Right forelimb (tissue), 1 donor: ENCODE measurements at places on chromosomes 2 and 18.

- DNase-seq, result no peak
These were observed 12.9 kb downstream of the ARID5A start for GRCh38 chr2:96549466-96549785.

DNA sequence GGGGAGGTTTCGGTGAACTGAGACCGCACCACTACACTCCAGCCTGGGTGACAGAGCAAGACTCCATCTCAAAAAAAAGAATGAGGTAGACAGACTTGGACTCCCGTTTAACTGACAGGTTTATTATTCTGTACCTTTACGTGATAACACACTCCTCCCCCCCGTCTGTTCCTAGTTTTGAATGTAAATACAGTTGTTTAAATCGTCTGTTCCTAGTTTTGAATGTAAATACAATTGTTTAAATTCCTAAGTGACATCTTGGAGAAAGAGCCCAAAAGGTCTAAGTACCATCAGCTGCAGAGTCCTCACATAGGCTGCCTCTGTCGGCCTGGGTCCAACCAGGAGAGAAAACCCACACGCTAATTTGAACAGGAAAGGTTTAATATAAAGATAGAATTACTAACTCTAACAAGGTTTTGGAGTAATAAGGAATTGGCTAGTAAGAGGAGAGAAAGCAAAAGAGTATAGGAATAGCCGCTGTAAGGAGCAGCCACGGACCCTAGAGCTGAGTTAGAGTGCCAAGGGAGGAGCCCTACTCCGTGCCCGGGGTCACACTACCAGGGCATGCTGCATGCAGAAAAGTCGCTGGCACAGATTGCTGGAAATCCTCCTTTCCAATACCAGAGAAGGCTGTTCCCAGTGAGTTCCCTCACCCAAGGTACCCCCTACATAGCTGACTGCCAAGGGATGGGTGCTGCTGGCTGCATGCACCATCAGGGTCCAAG, 83.5 kb upstream of the RANBP2 start:
- DNase-seq, result no peak

GRCh38 chr2:47070155-47070919, 84.8 kb downstream of the STPG4 start:
- DNase-seq, result no peak

- no peak for DNase-seq
These were observed 9.0 kb upstream of the GAL3ST2 start for GRCh38 chr2:241767464-241768250.

DNA sequence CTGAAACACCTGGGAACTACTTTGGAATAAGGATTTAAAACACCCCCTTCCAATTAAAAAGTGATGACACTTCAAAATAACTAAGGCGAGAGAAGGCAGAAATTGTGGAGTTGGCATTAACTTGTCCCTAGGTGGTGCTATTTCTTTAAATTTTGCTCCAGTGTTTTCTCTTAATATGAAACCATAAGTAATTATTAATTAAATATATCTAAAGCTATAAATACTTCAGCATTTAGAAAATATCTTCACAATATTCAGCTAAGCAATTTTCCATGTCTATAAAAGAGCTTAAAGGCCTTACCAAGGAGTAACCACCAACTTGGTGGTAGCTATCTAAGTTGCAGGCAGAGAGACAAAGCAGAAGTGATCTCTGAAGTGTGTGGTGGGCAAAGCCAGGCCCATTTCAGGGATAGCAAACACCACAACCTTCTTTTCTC, 186.8 kb upstream of the PGAP1 start:
- DNase-seq, result no peak

GRCh38 chr2:213253162-213253561, 31.1 kb upstream of the SPAG16 start:
- DNase-seq, result no peak

- no peak for DNase-seq
These were observed 108.6 kb downstream of the C1D start for GRCh38 chr2:67954093-67954748.

DNA sequence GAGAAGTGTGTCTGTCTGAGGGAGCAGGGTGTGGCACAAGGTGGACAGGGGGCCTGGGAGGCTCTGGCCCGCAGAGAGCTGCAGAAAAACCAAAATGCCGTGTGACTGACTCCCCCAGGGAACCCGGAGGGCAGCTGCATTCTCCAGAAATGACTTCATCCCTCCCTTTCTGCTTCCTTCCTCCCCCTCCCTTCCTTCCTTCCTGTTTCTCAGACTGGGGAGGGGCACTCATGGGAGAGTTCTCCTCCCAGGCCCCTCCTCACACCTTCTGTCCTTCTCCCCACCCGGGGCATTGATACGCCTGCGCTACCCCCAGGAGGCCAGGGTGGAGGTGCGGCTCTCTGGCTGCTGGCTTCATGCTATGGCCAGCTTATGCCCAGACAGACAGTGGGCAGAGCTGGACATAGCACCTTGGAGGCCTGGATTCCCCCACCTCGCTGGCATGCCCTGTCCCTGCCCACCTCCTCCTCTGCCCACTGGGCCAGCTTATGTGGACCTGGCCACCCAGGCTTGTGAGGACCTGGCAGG, 8.2 kb upstream of the GPR17 start:
- no peak for DNase-seq

- no peak for DNase-seq
These were observed 144.0 kb downstream of the ZRANB3 start for GRCh38 chr2:135386993-135387392.

GRCh38 chr2:181818058-181818680, 73.4 kb upstream of the ITPRID2 start:
- DNase-seq, result no peak

- DNase-seq, result no peak
These were observed 104.9 kb upstream of the LYPD6 start for GRCh38 chr2:149225446-149225845.

DNA sequence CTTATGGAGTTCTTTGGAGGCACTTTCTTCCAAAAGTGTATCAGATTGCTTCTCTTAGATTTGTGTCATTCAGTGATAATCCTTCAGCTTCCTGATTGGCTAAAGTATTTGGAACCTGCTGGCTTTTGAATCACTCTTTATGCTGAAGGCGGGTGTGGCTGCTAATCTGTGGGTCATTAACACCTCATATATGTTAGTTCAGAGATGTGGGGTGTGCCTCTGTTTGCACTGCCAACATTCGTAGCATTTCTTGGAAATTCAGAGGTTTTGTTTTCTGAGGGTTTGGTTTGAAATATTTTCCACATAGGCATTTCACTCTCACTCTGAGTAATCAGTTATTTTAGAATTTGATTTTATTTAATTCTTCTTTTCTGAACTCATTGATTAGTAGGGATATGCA, 1604.4 kb upstream of the ACVR2A start:
- DNase-seq, result no peak

GRCh38 chr2:58899692-58900091, 658.6 kb upstream of the FANCL start:
- no peak for DNase-seq

DNA sequence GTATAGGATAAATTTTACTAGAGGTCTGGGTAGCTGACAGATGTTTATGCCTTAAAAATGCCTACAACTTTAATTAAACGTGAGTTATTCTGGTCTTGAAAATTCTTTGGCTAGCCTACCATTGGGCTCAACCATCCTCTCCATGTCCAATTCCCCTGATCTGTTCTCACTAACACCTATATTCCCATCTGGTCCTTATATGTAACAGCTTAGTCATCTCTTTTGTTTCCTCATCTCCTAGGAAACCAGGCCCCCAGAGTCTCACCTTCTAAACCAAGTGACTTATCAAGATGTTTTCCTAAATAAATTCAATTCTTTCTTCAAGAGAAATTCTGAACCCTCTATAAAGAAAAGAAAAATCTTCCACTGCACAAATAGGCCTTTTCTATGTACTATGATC, 148.5 kb downstream of the TTC32 start:
- no peak for DNase-seq

DNA sequence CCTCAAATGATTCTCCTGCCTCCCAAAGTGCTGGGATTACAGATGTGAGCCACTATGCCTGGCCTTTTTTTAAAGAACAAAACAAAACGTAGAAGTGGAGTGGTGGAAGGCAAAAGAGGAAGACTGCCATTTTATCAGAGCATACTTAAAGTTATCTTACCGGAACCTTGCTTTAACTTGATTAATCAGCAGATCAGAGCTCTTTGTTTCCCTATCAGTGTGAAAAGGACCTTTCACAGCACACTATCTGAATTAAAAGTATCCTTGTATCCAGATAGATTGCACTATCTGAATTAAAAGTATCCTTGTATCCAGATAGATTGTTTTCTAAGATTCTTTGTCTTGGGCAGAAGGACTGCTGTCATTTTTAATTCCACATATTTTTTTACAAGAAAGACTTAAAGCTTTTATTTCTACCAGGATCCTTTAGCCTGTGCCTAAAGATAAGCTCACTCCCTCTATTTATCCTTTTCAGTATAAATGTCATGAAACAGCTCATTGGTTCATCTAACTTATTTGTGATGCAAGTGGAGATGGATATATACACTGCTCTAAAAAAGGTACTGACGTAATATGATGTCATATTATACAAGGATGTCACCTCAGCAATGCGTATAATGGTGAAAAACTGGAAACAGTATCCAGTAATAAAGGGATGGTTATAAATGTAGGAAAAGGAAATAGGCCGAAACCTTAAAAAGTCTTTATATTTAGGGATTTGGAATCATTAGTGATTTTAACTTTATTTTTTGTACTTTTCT, 17.8 kb downstream of the GMCL1 start:
- DNase-seq, result no peak

DNA sequence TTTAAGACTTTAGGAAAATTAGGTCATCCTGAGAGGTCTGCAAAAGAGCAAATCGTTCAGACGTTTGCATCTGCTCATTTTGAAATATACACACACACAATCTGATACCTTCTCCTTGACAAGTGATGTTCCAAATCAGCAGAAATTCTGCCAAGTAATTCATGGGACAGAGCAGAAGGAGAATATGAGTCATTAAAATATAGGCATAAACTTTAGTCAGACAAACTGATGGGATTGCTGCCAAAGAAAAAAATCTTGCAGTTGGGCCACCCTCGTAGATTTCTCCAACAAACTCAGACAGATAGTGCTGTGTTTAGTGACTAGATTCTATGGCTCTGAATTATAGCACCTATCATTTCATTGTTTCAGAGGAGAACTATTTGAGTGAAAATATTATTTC, 336.3 kb downstream of the NYAP2 start:
- no peak for DNase-seq

DNA sequence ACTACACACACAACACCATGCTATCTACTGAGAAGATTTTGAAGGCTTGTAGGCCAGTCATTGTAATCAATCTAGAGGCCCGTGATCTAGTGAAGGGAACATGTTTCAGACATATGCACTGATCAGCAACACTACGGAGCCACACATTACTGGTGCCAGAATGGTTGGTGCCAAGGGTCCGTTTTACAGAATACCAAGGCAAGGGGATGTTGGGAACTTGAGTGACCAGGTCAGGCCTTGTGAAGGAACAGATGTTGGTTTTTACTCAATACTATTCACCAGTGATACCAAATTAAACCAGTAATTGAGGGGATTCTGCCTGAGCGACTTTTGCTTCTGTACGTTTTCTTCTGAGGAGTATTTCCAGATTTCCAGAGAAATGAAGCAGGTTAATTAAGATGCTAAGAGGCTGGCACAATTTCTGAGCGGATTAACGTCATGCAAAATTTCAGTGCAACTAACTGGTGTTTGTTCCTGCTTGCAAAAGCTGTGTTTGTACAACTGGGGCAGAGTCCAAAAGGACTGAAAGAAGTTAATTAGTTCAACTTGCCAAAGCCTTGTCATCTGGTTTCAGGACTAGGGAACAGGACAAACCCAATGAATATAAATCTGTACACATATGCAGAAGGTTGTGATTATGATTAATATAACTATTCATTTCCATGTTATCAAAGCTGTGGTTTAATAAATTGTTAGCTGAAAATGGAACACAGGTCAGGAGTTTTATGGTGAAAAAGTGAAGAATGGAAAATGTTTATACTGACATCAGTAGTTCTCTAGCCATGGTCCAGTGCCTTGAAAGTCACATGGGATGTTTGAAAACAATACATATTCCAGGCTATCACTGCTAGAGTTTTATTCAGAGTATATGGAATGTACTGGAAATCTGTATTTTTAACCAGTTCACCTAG, 432.1 kb upstream of the DCC start:
- no peak for DNase-seq

DNA sequence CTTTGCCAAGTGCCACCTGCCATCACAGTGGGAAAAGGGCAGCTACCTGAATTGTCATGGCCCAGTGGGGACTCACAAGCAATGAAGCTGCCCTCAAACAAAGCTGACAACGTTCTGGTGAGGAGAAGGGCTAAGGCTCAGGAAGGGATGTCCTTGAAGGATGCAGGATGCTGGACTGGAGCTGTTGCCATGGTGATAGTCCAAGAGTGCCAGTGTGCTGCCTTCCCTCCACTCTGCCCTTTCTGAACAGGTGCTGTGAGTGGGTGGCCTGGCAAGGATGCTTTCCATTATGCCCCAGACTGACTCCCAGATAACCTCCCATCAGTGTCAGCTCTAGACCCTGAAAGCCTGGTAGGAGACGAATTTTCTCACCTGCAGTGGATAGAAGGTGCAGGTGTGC, 137.8 kb upstream of the GYPC start:
- DNase-seq, result no peak

DNA sequence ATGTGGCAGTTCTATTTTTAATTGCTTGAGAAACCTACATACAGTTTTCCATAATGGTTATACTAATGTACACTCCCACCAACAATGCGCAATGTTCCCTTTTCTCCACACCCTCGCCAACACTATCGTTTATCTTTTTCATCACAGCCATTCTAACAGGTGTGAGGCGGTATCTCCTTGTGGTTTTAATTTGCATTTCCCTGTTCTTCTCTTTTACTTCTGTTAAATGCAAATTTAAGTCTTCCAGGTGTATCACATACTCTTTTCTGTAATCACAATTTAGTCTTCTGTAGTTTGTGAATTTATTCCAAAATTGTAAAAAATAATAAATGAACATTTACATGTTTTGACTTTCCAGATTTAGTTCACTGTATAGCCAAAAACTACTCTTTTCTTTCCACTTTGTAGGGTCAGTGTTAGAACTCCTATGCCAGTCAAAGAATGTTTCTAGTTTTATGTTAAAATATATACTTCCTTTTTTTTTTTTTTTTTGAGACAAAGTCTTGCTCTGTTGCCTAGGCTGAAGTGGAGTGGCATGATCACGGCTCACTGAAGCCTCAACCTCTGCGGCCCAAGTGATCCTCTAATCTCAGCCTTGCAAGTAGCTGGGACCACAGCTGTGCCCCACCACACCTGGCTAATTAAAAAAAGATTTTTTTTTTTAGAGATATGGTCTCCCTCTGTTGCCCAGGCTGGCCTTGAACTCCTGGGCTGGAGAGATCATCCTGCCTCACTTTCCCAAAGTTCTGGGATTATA, 15.4 kb upstream of the ACYP2 start:
- no peak for DNase-seq
